ENCODE measurements at places on chromosomes 7 and 10.

GRCh38 chr7:22443370-22444180 is 56.4 kb downstream of the STEAP1B start:
- DNase-seq = no peak

GRCh38 chr10:53387562-53387961 is 615.0 kb upstream of the MBL2 start:
- DNase-seq = no peak

GRCh38 chr10:72421885-72422540 is 67.3 kb upstream of the DNAJB12 start:
- DNase-seq = no peak

DNA sequence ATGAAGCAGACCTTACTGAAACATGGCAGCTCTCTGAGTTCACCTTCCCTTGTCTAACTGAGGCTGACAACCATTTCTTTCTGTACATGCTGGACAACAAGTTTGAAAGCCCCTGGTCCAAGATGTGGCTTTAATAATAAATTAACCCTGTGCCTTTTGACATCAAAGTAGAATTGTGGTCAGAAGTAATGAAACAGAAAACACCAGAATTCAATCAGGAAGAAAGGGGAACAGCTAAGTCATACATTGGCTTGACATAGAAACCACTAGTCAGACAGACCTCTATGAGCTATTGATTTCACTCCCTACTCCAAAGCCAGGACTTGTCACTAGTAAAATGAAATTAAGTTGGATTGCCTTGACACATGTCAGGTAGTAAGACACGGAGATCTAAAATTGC is 175.2 kb upstream of the ASAH2 start:
- DNase-seq = no peak

- DNase-seq = no peak
Observed at GRCh38 chr7:1544896-1545416, 11.0 kb downstream of the TMEM184A start.
